EL (cell line): ENCODE measurements at places on chromosomes 7 and 10.
A peak's percentile ranks its signal among the peaks of the same experiment; 100 is the strongest.

GRCh38 chr10:30048768-30049517 lies 10.4 kb downstream of the JCAD start:
- no peak for DNase-seq

- no peak for DNase-seq
Measured at GRCh38 chr10:89097226-89097625, 106.6 kb downstream of the FAS start.

- DNase-seq = no peak
Measured at GRCh38 chr7:116762971-116763370, 91.0 kb downstream of the MET start.

DNA sequence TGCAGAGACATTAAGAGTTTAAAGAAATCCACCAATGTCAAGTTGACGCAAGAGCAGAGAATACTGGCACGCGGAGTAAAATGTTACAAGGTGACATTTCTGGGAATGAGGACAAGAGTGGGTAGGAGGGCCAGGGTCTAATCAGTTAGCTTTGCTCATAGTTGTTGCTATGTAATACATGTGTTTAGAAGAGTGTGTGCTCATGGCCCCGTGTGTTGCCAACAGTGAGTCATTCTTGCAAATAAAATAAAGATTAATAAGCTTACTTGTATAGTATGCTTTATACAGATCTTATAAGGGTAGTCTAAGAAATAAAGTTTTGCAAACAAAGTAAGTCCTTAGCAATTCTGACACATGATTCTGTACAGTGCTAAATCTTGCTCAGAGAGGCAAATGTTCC lies 64.5 kb downstream of the DNMBP start:
- peak; percentile 63 for DNase-seq

DNA sequence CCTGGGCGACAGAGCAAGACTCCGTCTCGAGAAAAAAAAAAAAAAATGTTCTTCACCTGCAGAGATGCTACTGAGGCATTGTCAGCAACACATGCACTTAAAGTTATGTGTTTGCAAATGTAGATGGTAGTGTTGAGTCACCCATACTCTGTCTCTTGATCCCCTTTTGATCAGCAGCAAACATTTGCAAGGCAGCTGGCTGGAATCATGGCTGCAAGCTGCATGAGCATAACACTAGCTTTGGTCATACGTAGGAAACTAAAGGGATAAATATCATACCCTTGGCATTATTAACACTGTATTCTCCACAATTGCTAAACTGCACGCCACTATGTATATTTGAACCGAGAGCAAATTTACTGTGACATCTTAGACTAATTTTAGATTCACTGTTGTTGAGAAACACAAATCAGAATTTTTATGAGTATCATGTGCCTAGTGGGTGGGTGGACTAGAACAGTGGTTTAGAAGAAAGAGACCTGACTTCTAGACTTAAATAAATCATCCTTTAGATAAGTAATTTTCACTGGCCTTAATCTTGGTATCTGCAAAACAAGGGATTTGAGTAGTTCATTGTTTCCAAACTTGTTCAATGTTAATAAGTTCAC lies 229.3 kb upstream of the MEOX2 start:
- DNase-seq = peak; percentile 9

DNA sequence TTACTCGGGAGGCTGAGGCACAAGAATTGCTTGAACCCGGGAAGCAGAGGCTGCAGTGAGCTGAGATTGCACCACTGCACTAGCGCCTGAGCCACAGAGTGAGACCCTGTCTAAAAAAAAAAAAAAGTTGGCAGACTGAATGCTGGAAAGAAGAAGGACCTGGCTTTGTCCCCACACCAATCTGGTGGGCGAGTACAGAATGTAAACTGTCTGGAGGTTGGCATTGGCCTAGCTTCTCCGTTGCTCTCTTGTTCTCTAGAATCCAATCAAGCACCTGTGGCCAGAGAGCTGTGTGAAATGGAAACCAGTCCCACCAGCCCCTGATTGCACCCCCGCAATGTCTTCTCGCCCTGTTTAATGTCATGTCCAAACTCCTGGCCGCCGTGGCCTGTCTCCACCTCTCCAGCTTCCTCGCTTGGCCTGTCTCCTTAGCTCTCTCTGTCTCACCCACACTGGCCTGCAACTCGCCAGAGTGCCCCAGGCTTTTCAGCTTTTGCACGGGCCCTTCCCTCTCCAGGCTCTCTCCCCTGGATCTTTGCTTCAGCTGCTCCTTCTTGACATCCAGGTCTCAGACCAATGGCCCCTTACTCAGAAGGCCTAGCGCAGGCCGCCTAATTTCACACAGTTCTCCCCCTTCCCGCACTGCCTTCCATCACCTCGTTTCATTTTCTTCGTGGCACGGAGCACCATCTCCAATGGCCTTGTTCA lies 670 bp upstream of the AGK start:
- peak; percentile 34 for DNase-seq

- no peak for DNase-seq
Measured at GRCh38 chr7:103764901-103765300, 224.6 kb downstream of the RELN start.

- peak; percentile 42 for DNase-seq
Measured at GRCh38 chr10:111598433-111599059, 521.7 kb downstream of the ADRA2A start.

DNA sequence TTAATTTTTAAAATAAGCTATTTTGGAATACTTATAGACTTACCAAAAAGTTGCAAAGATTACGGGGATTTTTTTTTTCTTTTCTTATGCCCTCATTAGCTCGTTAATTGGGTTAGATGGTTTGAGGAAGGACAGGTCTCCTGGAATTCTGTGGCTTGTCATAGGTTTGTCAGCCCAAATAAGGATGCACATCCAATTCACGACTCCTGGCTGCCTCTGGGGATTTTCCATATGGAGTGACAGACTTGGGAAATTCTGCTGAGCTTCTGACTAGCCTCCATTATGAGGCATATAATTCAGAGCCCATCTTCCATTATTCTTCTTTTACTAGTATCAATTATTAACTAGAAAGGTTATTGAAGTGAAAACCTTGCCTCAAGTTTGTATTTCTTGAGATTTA lies 102.1 kb downstream of the AUTS2 start:
- DNase-seq = no peak

GRCh38 chr7:113774182-113774807 lies 144.5 kb downstream of the PPP1R3A start:
- DNase-seq = peak; percentile 41

- DNase-seq = no peak
Measured at GRCh38 chr10:100942229-100942628, 27.1 kb upstream of the SEMA4G start.

GRCh38 chr7:121178869-121179497 lies 149.8 kb upstream of the WNT16 start:
- no peak for DNase-seq

DNA sequence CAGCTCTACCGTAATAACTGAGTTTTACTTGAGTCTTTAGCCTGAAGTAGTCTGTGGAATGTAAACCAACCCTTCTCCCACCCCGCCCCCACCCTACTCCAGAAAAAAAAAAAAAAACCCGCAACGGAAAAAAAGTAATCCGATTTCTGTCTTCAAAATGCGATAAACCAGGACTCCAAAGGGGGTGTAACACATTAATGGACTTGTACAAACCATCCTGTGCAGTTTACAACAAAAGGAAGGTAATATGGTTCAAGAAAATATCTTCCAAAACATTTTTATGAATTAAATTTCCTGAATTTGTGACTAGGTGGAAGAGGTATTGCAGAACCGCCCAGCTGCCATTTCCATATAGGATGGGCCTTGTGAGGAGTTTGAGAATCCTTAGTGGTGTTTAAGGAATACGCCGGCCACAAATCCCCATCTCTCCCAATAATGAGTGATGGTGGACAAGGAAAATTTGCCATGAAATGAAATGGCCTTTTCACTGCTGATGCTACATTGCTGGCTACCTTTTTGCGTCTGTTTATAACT lies 10.6 kb downstream of the SKIDA1 start:
- peak; percentile 21 for DNase-seq

GRCh38 chr7:107122486-107122911 lies 46.3 kb upstream of the HBP1 start:
- DNase-seq = peak; percentile 11

DNA sequence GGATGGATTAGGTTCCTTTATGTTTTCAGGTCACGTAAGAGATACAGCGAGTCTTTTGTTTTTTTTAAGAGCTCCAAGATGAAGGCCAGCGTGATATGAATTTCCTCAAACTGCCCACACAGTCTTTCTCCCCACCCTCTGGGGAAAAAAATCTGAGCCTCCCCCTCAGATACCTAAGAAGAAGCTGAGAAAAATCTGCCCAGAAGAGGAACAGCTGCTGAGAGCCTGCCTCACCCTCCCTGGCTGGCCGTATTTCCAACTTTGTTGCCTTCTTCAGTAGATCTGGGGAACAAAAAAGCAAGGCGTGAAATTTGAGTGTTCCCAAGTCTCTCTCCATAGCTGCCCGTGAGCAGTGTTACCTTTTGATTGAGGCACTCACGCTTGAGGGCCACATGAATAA lies 208.1 kb downstream of the KIAA1217 start:
- no peak for DNase-seq

- no peak for DNase-seq
Measured at GRCh38 chr7:5330288-5330687, 47.5 kb downstream of the SLC29A4 start.
